ELR (cell line): ENCODE measurements at places on chromosomes 2 and 18.

DNA sequence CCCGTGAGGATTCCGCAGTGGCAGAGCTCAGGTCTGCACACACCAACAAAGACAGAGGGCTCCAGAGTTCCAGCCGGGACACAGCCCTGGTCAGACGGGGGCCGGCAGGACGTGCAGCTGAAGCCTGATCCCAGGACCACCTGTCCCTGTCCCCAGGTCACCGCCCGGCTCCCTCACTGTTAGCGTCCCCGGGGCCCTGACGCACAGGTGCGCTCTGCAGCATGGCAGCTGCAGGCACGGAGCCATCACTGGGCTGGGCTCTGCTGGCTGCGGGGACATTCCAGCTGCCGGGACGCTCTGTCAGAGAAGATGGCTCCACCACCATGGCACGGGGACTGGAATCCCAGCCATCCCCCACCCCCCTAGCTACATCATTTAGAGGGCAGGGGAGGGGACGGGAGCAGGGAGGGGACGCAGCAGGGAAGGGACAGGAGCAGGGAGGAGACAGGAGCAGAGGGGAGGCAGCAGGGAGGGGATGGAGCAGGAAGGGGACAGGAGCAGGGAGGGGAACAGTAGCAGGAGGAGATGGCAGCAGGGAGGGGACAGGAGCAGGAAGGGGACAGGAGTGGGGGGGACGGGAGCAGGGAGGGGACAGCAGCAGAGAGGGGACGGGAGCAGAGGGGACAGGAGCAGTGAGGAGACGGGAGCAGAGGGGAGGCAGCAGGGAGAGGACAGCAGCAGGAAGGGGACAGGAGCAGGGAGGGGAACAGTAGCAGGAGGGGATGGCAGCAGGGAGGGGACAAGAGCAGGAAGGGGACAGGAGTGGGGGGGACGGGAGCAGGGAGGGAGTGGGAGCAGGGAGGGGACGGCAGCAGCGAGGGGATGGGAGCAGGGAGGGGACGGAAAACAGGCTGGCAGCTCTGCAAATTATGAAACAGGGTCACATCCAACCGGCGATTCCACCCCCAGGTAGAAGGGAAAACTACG lies 39.8 kb downstream of the SLC66A2 start:
- DNase-seq = no peak

DNA sequence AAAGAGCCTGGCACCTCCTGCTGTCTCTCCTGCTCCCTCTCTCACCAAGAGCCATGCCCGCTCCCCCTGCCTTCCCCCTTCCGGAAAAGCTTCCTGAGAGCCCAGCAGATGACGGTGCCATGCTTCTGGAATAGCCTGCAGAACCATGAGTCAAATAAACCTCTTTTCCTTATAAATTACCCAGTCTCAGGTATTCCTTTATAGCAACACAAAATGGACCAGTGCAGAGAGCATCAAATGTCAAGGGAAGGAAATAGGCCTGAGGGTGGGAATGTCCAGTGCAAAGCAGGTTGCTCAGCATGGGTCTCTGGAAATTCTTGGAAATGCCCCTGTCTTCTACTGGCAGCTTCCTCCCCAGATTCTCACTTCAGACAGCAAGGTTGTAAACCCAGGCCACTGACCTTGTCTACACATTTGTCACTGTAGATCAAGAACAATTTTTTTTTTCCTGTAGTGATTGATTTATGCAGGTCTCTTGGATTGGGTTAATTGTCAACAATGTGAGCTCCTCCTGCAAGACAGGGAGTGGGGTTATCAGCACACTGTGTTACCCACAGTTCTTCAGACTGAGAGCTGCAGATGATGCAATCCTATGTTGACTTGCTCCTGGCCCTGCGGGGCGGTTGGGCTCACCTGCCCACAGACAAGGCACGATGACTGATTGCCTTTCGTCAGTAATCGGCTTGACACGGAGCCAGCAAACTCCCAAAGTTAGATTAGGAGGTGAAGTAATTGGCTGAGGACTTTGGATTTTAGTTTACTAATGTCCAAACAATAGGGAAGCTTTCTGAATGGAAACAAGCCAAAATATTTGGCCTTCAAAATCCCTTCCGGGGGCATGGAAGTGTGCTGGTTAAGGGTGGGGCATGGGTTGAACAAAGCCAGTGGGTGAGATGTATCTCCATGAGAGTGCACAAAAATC lies 5.4 kb upstream of the BOD1L2 start:
- DNase-seq = no peak

DNA sequence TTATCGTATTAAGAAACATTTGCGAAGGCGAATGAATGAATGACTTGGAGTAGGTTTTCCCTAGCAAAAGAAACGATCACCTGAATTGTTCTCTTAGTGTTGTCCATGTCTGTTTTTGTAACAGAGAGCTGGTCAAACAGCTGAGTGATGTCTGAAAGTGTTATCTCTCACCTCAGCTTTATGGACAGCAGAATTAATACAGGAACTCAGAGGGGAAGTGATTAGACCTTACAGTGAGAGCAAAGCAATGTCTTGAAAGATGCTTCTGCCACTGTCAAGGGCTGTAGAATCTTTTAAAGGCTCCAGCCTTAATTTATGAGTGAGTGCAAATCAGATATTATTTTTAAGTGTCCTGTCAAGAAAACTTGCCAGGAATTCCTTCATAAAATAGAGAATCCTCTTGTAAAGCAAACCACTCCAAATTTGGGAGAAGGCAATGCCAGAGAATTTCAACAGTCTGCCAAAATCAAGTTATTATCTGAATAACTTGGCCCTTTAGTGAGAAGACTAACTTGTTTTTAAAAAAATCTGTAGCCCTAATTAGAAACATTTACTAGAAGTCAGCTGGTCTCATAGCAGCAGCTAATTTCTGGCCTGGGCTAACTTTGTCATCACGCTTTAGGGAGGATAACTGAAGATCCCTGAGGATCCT lies 60.7 kb downstream of the CDC42EP3 start:
- DNase-seq = no peak

DNA sequence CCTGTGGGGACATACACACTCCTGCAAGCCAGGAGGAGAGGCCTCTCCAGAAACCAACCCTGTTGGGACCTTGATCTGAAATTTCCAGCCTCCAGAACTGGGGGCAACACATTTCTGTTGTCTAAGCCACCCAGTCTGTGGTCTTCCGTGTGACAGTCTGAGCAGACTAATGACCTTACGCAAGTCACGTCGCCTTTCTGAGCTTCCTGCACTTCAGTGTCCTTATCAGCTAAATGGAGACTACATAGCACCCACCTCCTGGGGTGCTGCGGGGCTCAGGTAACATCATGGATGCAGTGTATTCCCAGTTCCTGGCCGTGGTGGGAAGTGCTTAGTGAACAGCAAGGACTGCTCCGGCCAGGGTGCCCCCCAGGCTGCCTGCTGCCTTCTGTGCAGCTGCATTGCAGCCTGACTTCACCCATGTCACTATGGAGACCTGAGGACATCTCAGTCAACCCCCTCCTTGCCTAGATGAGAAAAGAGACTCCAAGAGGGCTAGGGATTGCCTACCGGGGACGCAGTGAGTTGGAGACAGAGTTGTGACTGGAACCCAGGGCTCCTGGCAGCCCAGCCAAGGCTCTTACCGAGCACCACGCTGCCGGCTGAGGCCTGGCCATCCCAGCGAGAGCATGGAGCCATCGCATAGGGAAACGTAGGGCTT lies 61.2 kb upstream of the FZD5 start:
- no peak for DNase-seq

- no peak for DNase-seq
Observed at GRCh38 chr2:2331881-2332280, 806 bp upstream of the MYT1L start.

GRCh38 chr18:79042276-79042675 lies 26.9 kb upstream of the ATP9B start:
- no peak for DNase-seq

GRCh38 chr18:38115201-38115600 lies 549.6 kb upstream of the CELF4 start:
- no peak for DNase-seq

DNA sequence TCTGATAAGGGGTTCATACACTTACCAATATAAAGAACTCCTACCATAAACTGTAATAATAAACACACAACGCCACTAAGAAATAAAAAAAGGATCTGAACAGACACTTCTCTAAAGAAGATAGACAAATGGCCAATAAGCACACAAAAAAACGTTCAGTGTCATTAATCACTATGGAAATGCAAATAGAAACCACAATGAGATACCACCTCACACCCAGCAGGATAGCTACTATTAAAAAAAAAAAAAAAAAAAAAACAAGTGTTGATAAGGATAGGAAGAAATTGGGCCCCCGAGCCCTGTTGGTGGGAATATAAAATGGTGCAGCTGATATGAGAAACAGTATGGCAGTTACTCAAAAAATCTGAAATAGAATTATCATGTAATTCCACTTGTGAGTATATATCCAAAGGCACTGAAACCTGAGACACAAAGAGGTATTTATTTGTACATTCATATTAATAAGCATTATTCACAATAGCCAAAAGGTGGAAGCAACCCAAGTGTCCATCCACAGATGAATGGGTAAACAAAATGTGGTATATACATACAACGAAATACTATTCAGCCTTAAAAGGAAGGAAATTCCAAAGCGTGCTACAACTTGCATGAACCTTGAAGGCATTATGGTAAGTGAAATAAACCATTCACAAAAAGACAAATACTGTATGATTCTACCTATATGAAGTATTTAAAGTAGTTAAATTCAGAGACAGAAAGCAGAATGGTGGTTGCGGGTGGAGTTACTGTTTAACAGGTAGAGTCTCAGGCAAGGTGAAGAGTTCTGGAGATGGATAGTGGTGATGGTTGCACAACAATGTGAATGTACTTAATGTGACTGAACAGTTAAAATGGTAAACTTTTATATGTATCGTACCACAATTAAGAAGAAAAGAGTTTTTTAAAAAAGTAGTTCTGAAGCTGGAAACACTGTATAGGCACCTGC lies 17.9 kb downstream of the REV1 start:
- DNase-seq = no peak
